Dermis microvascular lymphatic vessel endothelial cell (primary cell): ENCODE measurements at places on chromosomes 5 and 9.
A peak's percentile ranks its signal among the peaks of the same experiment; 100 is the strongest.

GRCh38 chr9:113635586-113635985, 172.1 kb downstream of the RGS3 start:
- DNase-seq: no peak

DNA sequence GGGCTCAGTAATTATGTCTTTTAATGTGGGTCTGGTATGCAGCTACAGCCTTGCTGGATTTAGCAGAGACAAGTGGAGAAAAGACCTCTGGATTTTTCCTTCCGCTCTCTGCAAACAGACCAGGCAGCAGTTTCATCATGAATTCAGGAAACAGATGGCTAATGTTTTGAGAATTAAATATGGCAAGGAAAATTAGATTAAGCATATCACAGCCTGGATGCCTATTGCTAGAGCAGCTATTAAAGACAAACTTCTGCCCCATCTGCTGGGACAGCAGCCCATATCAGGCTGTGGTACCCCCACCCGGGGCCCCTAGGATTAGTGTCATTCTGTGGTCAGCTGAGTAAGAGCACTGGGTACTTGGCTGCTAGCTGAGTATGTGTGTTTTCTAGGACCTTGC, 6.2 kb downstream of the SKP2 start:
- peak; percentile 40 for DNase-seq

DNA sequence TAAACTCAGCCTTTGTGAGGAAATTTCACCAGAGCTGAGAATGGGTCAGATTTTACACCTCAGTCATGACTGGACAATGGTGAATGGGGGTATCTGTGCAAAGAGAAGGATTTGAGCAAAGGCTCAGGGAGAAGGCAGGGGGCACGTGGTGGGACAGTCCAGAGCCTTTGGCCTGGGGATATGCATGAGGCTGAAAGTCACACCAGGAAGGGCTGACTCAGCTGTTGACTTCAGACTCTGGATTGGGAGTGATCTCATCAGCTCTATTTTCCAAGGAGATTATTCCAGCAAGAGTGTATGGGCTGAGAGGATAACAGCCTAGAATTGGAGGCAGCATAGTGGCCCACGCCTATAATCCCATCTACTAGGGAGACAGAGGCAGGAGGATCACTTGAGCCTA, 53.6 kb downstream of the SAXO1 start:
- DNase-seq: peak; percentile 54

DNA sequence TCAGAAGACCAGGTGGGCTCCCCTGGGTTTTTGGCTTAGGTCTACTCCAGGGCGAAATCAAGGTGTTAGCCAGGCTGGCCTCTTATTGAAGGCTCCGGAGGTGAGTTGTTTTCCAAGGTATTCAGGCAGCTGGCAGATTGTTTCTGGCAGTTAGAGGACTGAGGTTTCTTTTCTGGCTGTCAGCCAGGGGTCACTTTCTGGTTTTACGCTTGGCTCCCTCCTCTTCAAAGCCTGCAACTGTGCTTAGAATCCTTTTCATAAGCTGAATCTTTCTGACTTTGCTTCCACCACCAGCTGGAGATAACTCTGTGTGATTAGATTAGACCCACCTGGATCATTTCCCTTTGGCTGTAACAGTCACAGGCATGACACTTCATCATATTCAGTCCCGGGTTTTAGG, 24.6 kb downstream of the RFK start:
- no peak for DNase-seq

DNA sequence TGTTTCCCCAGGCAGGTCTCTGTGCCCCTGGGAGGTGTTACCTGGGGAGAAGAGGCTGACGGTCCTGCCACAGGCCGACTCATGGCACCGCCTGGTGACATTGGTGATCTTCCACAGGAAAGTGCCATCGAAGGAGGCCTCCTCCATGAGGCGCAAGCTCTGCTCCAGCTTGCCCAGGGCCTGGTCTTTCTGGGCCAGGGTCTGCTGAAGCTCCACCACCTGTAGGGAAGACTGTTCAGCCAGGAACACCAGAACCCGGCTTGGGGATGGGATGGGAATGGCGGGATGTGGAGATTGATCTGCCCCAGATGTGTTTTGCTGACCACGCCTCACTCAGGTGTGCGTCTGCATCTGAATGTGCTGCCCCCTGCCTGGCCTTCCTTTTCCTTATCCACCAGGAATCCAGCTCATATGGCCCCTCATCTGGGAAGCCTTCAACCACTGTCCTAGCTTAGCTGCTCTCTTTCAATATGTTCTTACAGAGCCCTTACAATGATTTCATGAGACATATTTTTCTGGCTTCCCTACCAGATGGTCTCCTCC, 15.2 kb downstream of the TRAF1 start:
- DNase-seq: no peak

DNA sequence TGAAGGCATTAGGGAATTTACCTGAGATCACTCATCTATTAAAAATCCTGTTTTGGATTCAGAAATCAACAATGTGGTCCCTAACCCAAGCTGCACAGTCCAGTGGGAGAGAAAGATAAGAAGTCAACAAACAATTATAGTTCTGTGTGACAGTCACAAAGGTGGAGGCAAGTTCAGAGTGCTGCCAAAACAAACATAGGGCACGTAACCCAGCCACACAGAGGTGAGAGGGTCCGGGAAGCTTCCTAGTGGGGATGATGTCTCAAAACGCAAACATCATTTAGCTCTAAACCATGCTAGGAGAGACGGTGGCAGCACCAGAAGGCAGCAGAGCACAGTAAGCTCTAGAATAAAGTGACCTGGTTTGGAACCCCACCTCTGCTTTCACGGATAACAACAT, 158.9 kb downstream of the MAPKAP1 start:
- DNase-seq: no peak

DNA sequence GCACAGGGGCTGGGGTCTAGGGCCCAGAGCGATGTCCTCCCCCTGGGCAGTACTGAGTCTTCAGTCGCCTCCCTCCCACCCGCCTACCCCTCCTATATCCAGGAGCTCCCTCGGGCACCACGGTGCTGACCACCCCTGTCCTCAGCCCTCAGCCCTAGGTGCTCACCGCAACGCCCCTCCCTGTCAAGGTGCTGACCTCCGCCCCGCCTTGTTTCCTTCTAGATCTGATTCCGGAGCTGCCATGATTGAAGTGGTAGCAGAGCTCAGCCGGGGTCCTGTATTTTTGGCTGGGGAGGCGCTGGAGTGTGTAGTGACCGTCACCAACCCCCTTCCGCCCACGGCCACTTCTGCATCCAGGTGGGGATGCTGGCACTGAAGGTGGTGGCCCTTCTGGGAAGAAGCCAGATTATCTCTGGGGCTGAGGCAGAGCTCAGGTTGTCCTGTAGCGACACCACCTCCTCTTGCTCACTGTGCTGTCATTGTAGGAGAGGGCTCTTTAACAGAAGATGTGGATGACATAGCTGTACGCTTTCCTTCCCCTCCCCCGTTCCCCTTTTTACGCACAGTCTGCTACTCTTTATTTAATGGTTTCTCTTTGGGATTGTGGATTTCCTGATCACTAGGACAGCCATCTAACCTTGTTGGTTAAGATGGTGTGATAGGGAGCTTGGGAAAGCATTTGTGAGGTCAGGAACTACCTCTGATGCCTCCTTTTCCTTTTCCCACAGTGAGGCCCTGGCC, 598 bp downstream of the RGP1 start:
- peak; percentile 48 for DNase-seq

DNA sequence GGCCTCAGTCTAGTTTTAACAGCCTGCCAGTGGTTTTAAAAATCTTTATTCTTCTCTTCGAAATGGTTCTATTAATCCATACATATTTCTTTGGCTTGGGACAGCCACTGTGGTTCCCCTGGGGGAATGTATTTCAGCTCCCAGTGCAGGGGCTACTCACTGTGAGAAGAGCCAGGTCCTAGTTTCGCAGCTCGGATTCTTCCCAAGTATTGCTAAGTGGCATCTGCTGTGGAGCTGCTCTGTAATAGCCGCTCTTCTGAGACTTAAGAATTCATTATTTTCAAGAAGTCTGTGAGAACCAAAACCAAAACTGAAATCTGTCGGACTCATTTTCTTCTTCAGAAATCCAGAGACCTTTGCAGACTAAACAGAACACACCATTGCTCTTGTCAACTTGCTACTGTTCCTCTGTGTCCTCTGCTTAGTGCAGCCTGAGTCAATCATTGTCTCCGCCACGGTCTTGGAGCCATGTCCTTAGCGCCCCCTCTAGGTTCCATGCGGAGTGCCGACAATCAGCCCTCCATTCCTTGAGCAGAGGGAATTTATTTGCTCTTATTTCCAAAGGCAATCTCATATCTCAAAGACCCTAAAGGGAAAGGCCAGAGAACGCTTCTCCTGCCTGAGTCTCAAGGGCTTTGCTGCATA, 478.2 kb downstream of the SPATA31D1 start:
- no peak for DNase-seq

DNA sequence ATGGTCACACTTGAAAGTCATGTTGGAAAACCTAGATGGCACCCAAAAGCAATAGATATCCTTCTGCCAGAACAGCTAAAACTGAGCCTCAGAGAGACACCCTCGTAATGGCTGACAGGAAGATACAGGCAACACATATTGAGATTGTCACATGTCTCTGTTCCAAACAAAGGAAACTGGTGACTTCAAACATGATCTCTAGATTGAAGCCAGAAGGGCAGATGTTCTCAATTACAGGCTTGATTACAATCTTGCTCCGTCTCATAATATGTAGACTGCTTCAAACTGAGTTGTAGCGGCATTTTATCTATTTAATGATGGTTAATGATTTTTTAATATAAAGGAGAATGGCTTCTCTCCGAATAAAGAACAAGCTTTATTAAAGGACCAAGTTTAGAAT, 774.3 kb downstream of the KCTD16 start:
- DNase-seq: no peak

DNA sequence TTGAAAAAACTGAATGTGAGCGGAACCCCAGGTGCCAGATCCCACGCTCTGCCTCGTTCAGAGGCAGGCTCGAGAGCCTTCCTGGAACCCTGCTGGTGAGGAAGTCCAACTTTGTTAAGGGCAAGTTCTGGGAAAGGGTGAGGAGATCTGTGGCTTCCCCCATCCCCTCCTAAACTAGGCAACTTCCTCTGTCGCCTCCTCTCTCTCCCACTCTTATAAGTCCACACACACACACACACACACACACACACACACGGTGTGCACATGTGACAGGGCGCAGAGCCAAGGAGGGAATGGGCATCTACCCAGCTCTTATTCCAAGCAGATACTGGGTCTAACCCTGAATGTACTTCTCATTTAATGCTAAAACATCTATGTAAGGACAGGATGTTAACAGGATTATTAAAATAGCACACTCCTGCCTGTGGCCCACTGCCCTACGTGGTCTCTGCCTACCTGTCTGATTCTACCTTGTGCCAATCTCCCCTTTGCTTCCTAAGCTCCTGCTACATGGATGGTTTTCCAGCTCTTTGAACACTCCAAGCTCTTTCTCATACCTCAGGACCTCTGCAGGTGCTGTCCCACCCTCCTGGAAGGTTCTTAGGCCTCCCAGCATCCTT, 72.4 kb upstream of the FBXW11 start:
- DNase-seq: no peak

- peak; percentile 70 for DNase-seq
Observed at GRCh38 chr5:140588311-140589070, 23.9 kb downstream of the SLC35A4 start.

DNA sequence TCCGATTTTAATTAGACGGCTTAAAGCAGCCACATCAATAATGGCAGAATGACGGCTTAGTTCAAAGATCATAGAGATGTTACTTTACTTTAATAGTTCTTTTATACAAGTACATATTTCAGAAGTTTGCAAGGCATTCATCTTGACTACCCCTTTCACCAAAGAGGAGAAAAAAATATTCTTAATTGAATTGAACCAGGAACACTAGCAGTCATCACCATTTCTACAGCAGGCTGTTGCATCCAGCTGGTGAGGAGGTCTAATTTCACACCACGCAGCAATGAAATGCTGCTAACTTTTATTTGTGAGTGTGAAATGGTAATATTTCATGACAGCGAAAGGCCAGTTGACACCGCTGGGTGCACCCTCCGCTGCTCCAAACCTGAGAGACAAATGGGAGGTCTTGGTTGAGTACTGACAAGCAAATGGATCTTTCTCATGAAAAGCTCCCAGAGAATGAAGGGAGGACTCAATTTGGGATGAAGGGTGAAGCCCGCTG, 322.2 kb downstream of the GLIS3 start:
- DNase-seq: no peak

DNA sequence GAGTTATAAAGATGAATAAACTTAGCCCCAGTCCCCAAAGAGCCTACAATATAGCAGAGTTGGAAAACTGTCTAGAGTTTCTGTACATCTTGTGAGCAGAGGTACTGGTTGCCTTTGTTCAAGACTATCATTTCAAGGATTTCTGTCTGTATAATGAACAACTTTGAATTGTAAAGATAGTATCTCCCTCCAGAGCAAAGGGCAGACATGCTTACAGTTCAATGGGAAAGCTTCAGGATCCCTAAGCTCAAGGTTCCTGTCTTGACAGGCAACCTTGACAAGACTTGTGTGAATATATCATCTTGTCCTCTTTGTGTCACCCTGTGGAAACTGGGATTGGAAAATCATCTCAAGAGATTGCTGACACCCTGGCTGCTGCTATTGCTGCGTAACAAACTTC, 242.8 kb upstream of the VLDLR start:
- no peak for DNase-seq

GRCh38 chr9:14517154-14517906, 175.9 kb downstream of the ZDHHC21 start:
- no peak for DNase-seq
